ENCODE measurements at places on chromosomes 3 and 15.
A peak's percentile ranks its signal among the peaks of the same experiment; 100 is the strongest.

GRCh38 chr3:128804017-128804810 lies 75.2 kb upstream of the ACAD9 start:
- DNase-seq = peak; percentile 67

GRCh38 chr3:127107491-127108375 lies 85.2 kb upstream of the PRR23E start:
- DNase-seq = no peak

GRCh38 chr3:17949101-17949500 lies 206.7 kb upstream of the TBC1D5 start:
- no peak for DNase-seq

GRCh38 chr3:52444860-52445793 lies at the start of gene SEMA3G:
TSS of gene SEMA3G (minus strand) at chr3:52445103. CDS start at chr3:52445027, 76 bp downstream.
- DNase-seq = peak; percentile 57

GRCh38 chr15:64865126-64865997 lies 23.6 kb downstream of the PLEKHO2 start:
- DNase-seq = no peak

DNA sequence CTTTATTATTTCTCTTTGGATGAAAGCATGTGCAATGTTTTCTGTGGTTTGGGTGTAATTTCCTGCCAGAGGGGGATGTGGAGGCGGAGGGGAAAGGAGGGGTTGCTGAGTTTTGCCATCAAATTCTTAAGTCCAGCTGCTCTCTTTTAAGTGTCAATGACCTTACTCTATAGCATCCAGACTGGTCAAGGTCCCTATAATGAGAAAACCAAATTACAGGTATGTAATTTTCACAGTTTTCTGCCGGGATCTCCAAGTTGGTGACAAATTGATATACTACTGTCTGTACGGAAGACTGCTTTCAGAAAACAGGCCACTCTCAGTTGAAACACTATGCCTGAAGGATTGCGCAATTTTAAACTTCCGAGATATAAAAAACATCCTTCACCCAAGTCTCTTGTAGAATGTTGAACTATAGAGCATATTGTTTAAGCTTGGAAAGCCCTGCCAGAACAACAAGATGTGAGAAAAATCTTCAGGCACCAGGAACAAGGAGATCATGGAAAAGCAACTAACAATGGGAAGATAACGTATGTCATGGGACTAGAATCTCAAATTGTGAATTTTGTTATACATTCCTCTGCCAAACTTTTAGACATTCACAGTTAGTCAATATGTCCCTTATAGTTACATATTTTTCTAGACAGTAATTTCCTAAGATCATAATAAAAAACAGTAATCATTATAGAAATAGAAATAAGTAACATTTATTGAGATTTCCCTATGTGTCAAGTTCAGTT lies 300.7 kb upstream of the SATB1 start:
- DNase-seq = peak; percentile 43

DNA sequence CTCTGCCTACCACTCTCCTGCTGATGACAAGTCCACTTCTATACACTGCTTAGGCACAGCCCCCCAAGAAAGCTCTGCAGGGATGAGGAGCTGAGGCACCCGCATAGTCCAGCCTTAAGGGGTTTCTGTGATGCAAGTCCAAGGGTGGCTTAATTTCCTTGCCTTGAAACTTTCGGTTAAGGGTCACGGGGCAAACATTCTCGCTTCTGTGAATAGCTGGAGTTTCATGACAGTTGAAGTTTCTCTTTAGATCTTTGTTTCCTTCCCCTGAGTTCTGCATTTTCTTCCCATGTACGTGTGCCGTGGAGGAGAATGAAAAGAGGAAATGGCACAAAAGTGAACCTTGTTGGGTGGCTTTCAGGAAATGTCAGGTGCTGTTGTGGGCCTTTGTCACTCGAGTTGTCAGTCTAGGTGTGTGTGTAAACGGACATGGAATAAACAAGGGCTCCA lies 7.0 kb downstream of the GPR160 start:
- DNase-seq = peak; percentile 79

GRCh38 chr15:41116962-41117252 lies 827 bp upstream of the INO80 start:
- DNase-seq = no peak

- peak; percentile 59 for DNase-seq
Measured at GRCh38 chr3:31581660-31582059, 48.9 kb downstream of the STT3B start.

DNA sequence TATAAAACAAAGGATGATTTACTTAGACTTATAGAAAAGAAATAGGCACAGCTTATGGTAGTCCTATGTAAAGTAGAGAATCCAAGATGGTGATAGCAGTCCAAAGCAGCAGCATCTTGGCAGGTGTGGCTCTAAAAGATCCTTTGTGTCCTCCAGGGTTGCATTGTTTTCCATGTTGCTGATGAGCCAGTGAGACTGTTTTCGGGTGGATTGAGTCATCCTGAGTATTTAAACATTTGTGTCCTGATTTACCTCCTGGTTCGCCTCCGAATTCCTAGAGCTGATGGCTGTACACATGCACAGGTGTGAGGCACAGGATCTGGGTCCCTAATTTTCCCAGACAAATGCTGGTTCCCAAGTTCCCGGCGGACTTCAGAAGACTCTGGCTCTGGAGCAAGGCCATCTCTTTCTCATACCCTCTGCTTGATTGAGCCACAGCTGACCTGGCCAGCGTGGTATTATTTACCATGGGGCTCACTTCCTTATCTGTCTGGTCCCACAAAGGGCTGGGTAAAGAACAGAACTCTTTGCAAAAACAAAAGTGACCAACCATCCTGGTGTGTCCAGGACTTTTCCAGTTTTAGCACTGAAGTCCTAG lies 51.0 kb downstream of the ARNT2 start:
- DNase-seq = no peak

GRCh38 chr3:43400781-43401730 lies 114.7 kb downstream of the SNRK start:
- no peak for DNase-seq

DNA sequence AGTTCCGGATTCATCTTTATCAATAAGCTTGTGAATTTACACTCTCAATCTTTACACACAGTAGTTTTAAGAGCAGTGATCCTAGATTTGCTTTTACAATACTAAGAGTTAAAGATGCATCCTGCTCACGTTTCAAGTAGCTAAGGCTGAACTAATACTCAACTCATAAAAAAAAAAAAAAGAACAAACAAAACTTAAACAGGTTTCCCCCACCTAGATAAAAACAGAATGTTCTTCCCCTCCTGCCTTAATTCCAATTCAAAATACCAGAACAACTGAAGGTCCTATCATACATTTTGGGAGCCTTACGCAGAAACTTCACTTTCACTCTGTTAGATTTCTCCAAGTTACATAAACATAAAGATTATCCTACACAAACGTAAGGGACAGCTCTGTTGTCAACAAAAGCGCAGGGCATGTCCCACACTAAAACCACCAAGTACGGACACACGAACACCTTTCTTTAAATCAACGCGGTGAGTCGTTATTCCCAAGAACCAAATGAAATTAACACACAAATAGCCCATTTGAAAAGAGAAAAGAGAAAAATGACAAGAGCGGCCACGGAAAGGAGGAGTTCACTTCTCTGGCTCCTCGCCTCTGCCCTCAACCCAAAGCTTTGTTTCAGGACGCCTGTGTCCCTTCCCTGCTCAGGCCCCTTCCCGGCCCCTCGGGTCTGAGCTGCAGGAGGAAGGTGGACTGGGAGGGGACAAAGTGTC lies 941 bp downstream of the CBLB start:
- no peak for DNase-seq

GRCh38 chr15:28987337-28987736 lies 101.6 kb downstream of the APBA2 start:
- no peak for DNase-seq

- no peak for DNase-seq
Measured at GRCh38 chr3:152617609-152618008, 217.3 kb upstream of the P2RY1 start.

- DNase-seq = peak; percentile 37
Measured at GRCh38 chr3:126399351-126399735, 4.6 kb downstream of the CFAP100 start.

- DNase-seq = no peak
Measured at GRCh38 chr3:98433764-98434163, 29.2 kb upstream of the OR5K1 start.

DNA sequence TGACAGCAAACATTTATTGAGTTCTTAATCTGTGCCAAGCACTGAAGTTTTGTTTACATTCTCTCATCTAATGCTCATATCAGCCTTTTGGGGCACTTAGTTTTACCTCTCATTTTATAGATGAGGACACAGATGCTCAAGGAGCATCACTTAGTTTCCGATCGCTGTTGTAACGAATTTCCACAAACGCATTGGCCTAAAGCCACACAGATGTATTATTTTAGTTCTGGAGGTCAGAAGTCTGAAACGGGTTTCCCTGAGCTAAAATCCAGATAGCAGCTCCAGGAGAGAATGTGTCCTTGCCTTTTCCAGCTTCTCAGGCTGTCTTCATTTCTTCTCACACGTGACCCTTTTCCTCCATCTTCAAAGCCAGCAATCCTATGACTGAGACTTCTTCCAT lies 11.1 kb downstream of the SEMA6D start:
- DNase-seq = no peak

DNA sequence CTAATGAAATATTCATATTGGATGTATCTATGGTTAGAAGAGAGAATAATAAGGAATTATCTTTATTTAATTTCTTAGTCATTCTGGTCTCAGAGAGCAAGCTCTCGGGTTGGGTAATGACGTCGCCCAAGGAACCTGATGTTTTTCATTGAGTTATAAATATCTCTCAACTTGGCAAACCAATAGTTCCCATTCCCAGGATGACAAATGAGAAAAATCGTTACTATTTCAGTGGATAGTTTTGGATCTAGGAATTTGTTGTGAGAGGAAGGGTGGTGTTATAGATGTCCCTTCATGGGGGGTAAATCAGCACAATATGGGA lies 162.9 kb upstream of the NR2E3 start:
- no peak for DNase-seq

DNA sequence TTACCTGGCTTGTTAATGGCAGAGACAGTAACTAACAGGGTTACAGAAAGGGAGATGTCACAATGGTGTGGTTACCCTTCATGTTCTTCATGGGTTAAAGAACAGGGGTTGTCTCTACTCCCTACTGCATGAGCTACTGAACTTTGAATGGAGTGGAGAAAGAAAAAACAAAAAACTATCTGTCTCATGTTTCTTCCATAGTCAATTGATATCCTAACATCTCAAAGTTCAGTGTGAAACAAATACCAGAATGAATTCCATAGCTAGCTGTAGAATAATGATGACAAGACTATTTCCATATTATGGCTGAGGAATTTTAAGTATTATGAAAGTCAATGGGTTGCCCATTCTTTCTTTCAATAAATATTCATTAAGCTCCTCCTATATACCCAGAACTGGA lies 161.3 kb upstream of the LPP start:
- no peak for DNase-seq
